CD4-positive, alpha-beta T cell treated with Interleukin-10 for 1 hour (primary cell): ENCODE measurements at places on chromosomes 5 and 9.

GRCh38 chr9:133064241-133065069, 2.7 kb downstream of the CEL start:
- no peak for DNase-seq

GRCh38 chr5:59149271-59149670, 566.4 kb downstream of the RAB3C start:
- no peak for DNase-seq

GRCh38 chr5:56037531-56038010, 42.8 kb upstream of the IL6ST start:
- no peak for DNase-seq

GRCh38 chr9:81562231-81563019, 126.9 kb downstream of the TLE1 start:
- no peak for DNase-seq

- no peak for DNase-seq
Measured at GRCh38 chr5:14407746-14408175, 173.8 kb upstream of the OTULINL start.

GRCh38 chr5:175436359-175436758, 7.6 kb downstream of the DRD1 start:
- no peak for DNase-seq

- DNase-seq: no peak
Measured at GRCh38 chr9:82721593-82721992, 341.3 kb downstream of the RASEF start.

- no peak for DNase-seq
Measured at GRCh38 chr9:34665067-34665380, 2.6 kb upstream of the CCL27 start.

DNA sequence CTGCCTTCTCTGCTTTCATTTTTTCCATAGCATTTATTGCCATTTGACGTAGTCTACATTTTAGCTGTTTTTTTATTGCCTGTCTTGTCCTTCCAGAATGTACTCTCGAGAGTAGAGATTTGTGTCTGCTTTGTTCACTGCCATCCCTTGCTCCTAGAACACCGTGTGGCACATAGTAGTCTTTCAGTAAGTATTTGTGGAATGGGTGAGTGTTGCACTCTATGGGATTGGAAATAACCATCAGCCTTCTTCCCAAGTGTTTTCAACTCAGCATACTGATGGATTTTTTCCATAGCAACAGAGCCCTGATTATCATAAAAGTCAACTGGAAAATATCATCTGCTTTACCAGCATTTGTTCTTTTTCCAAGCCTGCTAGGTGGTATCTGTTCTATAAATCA, 462.6 kb downstream of the ENC1 start:
- no peak for DNase-seq

GRCh38 chr5:138610918-138611677, 35.9 kb upstream of the HSPA9 start:
- DNase-seq: no peak

DNA sequence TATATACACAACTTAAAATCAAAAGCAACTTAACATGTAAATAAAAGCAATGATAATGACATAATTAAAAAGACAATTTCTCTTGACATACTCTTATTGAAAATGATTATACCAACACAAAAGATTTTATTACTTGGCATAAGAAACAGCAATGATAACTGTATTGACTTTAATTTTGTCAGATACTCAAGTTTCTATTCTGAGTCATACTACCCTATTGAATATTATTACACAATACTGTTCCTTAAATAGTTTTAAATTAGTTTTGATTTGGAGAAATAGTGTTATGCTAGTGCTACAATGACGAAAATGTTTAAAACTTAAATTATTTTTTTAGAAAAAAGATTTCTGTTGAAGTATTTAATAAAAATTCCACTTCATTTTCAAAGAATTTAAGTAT, 1319.3 kb upstream of the C9orf72 start:
- no peak for DNase-seq

DNA sequence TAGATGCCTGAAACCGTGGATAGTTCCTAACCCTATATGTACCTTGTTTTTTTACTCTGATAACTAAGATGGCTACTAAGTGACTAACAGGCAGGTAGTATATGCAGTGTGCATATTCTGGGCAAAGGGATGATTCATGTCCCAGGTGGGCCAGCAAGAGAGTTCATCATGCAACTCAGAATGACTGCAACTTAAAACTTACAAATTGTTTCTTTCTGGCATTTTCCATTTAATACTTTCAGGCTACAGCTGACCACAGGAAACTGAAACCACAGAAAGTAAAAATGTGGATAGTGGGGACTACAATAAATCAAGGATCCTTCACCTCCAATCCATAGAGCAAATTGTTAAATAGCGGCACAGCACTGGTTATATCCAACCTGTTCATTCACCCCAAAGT, 30.7 kb upstream of the VCAN start:
- no peak for DNase-seq

- peak; percentile 93 for DNase-seq
Measured at GRCh38 chr5:43019614-43020398, 20.3 kb downstream of the ANXA2R start.
